ENCODE measurements at places on chromosomes 7 and 10.

DNA sequence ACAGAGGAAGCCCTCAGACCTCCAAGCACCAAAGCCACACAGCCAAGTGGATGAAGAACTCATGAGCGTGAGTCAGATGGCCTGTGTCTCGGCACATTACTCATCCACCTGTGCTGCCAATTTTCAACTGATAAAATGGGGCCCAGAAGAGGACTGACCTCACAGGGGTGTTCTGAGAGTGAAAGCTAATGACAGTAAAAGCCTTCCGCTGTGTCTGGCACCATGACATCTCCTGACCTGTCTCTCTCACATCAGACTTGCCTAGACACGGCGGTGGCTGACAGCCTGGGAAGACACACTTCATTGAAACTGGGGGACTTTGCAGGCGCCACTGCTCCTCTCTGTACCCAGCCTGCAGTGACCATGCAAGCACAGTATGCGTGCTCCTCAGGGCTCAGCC is 8.3 kb upstream of the SLC18A3 start:
- no peak for DNase-seq

DNA sequence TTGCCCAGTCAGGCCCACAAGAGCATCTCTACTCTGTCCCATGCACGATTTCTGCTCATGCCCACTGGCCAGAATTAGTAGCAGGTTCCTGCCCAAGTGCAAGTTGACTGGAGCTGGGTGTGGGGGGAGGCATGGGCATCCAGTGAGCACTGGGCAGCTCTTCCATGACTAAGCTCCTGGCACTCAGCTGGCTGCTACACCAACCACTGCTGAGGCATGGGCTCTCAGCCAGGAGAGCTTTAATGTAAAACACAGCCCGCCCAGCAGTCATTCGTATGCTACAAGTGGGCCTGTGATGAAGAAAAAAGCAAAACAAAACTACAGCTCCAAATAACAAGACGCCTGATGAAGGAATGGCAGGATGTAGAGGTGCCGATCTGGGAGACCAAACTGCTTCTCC is 335.4 kb upstream of the PFKP start:
- no peak for DNase-seq

DNA sequence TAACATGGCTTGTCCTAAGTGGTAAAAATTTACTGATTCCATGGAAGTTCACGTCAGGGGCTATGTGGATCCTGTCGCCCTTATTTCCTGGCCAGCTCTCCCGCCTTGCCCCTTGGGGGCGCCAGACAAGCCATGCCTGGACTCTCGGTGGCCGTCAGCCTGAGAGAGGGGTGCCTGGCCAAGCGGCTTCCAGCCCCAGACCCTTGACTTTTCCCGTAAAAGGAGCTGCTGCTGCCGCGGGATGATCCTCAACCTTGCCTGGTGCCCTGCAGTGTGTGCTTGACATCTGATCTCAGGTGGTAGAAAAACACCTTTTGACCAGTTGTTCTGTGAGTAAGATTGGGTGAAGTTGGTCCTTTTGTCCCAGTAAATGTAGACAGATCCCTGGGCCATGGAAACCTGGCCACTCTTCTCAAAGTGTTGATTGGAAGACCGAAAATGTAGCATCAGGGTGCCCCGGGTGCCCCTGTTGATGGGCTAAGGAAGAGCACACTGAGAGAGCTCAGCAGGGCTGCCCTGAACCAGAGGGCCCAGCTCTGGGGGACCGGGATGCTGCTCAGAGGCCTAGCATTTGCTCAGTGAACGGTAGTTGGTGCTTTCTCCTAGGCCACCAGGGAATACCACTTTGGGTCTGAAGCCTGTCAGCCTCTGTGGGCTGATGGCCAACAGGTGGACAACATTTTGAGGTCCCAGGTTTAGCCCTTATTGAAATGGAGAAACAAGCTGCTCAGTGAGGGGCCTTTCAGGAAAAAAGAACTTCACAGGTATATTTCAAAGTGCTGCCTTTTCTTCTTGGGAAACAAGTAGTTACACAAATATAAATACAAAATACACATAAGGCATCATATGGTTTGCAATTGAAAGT is 162.5 kb downstream of the LRMDA start:
- no peak for DNase-seq

- no peak for DNase-seq
Observed at GRCh38 chr7:114183311-114184088, 231.1 kb upstream of the FOXP2 start.

- DNase-seq: no peak
Observed at GRCh38 chr10:132689721-132690360, 96.1 kb downstream of the NKX6-2 start.

DNA sequence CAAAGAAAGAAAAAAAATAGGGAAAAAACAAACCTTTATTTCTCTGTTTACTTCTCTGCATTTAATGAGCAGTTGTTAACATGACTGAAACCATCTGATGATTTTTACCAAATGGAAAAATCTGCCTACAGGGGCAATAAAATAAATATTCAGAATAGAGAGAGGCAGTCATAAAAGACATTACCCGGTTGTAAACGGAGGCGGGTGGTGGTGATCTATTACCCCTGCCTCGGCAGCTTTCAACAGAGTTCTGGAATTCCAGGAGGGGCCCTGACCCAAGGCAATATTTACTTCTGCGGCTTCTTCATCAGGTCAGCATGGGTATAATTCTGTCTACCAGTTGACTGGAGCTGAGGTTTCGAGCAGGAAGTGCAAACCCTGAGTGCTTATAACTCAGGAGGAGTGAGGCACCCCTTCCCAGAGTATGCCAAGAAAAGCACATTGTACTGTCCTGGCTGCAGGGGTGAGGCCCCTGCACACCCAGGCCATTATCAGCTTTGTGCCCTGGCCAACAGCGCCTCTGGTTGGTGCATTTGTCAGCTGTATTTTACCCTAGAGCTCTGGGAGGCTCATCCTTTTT is 8.2 kb upstream of the CXCL12 start:
- DNase-seq: no peak

GRCh38 chr10:28326516-28327490 is 23.9 kb upstream of the MPP7 start:
- DNase-seq: no peak

DNA sequence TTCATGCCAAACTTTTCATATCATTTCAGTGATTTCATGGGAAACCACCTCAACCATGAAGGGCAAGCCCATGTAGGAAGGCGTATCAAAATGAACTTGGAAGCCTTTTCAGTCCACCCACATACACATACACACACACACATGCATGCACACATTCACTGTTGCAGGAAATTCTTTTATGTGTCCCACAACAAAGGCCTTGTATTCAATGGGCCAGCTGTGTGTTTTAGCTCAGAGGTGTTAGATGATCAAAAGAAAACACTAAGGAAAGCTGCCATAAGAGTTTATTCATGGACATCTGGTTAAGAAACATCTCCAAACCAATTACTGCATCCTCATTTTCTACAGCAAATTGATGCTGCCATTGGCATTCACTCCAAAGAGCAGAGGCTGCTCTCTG is 74.4 kb upstream of the STK17A start:
- DNase-seq: no peak

GRCh38 chr10:48507933-48508790 is 96.7 kb downstream of the ARHGAP22 start:
- no peak for DNase-seq

DNA sequence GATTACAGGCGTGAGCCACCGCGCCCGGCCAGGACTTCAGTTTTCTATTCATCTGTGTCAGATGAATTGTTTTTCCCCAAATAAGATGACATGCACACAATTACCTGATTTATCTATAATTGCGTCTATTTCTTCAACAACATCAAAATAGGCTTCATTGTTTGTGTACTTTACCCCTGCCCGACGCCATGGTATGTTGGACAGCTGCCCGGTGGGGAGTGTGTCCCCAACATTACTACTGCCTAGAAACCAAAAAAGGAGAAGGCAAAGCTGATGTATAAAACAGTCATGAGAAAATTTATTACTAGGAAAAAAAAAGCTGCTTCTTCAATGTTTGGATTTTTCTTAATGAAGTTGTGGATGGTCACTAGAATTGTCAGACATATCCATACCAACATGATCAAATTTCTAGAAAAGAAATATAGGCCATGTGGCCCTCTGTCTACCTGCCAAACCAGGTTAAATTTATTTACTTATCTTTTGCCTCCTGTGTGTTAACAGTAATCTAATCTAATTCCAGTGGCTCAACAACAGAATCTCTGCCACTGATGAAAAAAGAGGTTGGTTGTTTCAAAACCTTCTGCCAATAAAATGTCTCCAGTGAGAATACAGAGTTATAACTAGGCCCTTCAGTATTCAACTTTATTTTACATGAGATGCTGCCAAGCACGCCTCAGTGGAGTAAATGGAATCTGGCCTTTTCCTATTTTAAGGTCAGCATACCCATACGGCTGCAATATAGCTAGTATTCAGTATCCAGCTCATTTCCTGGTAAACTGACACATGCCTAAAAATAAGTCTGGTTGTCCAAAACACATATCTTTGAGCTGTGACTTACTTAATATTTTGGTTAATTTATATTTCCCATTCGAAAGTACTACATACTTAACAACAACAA is 16.5 kb downstream of the AP3M1 start:
- no peak for DNase-seq

- no peak for DNase-seq
Observed at GRCh38 chr10:133357285-133358161, at the start of gene FUOM. FUOM (minus strand) TSS chr10:133358019; CDS start chr10:133358007, 12 bp downstream.

DNA sequence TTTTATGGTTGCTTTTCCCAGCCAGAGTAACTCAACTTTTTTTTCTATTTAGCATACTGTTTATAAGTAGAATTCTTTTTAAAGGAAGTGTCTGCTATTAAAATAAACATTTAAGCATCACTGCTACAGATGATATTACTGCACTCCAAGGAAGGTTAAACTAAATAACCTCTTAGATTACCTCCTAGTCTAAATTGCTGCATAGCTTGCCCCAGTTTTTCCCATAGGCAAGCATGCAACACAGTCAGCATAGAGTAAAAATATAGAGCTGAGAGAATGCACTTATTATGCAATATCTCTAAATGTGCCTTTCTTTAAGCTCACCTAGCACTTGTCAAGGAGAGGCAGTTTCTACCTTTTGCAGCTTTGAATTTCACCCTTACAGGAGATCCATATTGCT is 1392.4 kb upstream of the CELF2 start:
- DNase-seq: no peak

DNA sequence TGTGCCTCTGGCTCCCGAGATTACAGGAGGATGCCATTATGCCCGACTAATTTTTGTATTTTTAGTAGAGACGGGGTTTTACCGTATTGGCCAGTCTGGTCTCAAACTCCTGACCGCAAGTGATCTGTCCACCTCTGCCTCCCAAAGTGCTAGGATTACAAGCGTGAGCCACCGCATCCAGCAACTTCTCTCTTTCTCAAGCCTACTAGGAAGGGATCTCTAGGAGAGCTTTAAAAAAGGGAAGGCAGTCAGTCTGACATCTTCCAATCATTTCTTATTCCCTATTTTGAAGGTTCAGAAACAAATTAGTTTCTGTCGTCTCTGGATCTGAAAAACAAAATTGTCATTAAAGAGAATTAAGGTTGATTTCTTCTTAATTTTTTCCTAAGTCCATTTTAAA is 2.5 kb upstream of the TMEM26 start:
- DNase-seq: no peak

GRCh38 chr10:92125144-92125543 is 165.7 kb downstream of the CPEB3 start:
- DNase-seq: no peak

DNA sequence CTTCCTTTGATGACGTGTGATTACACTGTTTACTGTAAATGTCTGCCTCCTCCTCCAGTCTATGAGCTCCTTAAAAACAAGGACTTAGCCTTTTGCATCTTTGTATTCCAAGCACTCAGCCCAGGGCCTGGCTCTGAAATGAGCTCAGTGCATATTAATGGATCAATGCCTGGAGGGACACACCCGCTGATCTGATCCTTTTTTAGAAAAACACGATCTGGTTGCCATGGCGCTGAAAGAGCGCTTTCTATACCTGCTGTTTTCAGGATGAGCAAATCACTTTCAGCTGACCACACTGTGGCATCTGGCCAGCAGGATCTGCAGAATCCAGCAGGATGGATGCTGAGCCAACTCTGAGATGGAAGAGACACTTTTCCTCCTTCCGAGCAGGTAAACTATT is 37.8 kb upstream of the GARS1 start:
- DNase-seq: no peak

DNA sequence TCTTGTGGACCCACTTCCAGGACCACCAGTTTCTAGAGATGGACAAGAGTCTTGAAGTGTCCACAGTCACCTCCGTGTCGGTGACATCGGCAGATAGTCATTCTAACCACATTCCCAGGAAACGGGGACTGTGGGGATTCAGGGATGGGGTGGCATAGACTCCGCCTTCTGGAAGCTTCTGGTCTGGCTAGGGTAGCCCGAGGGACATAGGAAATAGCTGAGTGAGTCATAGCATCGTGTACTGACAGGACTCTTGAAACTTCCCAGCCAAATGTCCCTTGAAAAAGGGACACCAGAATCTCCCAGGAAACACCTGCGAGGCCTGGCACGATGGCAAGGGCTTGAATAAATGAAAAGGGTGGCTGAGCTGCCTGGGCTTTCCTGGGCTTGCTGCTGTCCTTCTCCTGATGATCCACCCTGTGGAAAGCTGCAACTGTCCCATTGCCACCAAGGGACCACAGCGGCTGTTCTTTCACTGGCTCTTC is 84.1 kb upstream of the LRRC4 start:
- DNase-seq: no peak

GRCh38 chr7:39294022-39294421 is 272.2 kb upstream of the YAE1 start:
- no peak for DNase-seq

DNA sequence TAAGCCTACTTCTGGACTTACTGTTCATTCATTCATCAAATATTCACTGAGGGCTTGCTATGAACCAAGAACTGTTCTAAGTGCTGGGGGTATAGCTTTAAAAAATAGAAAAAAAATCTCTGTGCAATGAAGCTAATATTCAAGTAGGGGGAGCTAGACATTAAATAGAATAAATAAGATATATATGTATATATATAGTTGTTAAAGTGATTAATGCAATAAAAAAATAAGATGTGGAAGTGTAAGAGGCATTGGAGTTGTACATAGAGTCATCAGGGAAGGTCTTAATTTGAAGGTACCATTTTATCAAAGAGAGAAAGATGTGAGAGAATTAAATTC is 181.2 kb upstream of the AGR3 start:
- no peak for DNase-seq

DNA sequence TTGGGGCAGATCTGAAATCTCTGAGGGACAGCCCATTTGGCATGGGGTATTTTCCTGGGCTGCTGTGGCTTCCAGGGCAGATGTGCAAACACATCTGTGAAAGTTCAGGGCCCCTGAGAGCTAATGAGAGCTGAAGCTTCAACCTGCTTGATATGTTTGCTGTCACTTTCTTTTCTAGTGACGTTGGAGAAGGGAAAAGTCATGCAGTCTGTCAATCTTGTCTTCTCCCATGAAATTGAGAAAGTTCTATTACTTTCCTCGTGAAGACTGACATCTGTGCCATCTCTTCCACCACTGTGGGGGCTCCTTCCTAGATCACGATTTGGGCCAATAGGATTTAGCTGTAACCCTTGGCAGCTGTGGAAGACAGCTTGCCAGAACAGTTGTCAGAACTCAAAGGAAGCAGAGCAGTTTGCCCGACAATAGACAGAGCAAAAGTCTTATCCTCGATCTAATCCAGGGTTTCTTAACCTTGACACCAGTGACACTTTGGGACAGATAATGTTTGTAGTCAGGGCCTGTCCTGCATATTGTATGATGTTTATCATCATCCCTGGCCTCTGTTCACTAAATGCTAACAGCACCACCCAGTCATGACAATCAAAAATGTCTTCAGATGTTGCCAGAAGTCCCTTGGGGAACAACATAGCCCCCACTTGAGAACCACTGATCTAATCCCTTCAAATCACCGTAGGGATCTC is 586.5 kb downstream of the LRMDA start:
- DNase-seq: no peak
